ENCODE measurements at places on chromosomes 12 and 14.

- no peak for DNase-seq
Measured at GRCh38 chr14:100091386-100091785, 26.2 kb downstream of the EVL start.

DNA sequence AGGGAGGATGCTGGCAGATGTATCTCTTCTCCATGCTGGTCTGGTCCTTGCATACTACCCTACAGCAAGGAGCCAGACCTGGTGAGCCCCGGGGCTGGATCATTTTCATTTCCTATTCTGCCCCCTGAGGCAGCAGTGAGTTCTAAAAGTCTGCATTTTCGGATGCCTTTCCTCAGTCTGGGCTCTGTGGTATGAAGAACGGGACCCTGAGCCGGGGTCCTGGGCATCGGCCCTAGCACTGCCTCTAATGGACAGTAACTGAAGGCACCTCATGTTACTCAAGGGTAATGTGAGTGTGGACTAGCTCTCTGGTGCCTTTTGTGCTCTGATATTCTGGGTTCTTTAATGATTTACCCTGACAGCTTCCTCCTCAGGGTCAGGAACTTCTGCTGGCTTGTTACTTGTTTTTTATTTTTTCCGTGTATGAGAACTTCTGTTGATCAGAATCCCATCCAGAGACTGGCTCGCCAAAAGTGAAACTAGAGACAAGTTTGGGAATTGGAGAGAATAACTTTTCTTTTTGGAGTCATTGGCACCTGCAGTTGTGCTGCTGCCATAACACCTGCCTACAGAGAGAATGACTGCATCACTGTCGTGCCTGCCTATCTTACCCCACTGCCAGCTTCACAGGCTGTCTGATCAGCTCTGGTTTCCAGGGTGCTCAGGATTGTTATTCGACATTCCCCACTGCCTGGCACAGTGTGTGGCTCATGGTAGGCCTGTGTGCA lies 62.3 kb downstream of the SUSD6 start:
- peak; percentile 39 for DNase-seq

DNA sequence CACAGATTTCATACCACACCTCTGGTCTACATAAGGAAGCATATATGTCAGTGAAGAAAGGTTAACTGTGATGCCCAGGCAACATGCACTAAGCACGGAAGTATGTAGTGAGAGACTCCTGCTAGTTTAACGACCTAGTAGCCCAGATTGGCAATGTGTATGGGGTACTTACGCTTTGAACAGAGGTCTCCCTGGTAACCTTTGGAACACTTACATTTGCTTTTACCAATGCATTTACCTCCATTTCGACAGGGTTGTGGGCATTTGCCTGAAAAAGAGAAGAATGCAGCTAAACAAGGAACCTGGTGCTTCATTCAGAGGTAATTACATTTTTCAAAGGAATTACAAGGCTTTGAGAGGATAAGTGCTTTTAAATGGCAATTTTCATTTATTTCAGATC lies 65.2 kb downstream of the WIF1 start:
- no peak for DNase-seq

DNA sequence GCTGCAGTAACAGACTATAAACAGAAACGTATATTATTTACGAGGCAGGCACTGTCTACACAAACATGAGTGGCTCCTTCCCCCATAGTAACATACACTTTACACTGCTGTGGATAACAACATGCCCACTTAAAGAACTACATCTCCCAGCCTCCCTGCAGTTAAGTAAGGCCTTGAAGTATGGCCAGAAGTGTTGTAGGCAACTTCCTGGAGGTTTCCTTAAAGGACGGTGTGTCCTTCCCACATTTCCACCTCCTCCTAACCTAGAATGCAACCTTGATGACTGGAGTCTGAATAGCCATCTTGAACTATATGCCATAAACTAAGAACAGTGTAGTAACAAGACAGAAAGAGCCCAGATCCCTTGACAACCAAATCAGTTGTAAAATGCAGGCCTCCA lies 20.3 kb downstream of the MED13L start:
- peak; percentile 75 for DNase-seq

DNA sequence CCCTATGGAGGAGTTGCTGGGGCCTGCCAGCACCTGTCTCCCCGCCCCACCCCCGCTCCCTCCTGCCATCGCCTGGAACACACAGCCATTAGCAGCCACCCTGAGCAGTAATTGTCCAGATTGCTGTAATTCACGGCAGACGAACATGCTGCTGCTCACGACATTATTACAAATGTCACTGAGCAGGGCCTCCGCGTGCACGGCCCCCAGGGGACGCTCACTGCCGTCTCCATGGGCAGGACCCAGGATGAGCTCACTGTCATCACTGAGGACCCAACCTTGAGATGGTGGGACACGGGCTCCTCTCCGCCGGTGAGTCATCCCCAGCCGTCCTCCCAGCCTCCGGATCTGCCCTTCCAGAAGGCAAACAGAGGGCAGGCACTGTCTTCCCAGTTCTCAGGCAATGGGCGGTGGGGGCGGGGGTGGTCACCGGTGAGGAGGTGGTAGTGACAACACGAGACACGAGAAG lies 100.4 kb downstream of the RFLNA start:
- no peak for DNase-seq

GRCh38 chr14:96117101-96117897 lies 78.1 kb downstream of the C14orf132 start:
- no peak for DNase-seq

DNA sequence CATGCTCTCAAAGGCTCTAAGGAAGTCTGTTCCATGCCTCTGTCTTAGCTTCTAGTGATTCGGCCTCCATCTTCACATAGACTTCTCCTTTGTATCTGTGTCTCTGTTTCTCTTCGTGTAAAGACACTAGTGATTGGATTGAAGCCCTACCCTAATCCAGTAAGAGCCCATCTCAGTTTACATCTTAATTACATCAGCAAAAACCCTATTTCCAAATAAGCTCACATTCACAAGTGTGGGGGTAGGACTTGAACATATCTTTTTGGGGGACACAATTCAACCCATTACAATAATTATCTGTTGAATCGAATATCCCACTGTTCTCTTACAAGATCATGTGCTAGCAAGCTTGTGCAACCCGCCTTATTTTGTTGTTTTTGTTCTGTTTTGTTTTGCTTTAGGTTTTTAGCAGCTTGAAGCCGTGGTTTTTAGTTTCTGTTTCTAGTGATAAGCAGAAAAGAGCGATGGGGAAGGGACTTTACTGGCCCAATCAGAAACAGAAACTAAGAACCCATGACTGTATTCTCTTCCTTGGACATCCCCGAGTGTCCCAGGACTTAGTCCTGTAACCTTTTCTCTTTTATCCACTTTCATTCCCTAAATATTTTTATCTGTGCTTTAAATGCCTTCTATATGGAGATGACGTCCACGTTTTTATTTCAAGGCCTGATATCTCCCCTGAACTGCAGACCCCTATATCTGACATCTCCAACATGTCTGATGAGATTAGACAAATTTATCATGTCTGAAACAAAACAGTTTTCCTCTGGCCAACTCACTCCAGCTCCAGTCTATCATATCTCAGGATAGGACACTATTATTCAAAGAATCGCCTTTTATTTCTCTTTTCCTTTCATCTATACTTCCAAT lies 353.0 kb downstream of the CCDC91 start:
- DNase-seq: no peak

DNA sequence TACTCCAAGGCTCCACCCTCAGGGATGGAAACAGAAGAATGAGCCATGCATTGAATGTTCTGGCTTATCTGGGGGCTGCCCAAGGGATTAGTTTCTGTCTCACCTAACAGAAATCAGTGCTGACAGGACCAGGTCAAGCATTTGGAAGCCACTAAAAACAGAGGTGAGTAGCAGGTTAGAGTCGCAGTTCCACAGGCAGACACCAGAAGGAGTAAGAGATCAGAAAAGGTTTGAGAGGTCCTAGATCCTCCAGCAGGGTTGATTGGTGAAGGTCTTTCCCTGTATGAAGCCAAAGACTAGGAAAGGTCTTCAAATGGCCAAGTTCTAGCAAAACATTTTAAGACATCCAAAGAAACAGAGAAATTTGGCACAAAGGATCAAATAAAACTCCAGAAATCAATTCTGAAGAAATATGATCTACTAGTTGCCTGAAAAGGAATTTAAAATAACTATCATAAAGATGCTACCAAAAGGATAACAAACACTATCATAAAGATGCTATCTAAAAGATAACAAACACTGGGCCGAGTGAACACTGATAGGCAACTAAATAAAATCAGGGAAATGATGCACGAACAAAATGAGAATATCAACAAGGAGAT lies 19.5 kb upstream of the TTC9 start:
- DNase-seq: peak; percentile 89

DNA sequence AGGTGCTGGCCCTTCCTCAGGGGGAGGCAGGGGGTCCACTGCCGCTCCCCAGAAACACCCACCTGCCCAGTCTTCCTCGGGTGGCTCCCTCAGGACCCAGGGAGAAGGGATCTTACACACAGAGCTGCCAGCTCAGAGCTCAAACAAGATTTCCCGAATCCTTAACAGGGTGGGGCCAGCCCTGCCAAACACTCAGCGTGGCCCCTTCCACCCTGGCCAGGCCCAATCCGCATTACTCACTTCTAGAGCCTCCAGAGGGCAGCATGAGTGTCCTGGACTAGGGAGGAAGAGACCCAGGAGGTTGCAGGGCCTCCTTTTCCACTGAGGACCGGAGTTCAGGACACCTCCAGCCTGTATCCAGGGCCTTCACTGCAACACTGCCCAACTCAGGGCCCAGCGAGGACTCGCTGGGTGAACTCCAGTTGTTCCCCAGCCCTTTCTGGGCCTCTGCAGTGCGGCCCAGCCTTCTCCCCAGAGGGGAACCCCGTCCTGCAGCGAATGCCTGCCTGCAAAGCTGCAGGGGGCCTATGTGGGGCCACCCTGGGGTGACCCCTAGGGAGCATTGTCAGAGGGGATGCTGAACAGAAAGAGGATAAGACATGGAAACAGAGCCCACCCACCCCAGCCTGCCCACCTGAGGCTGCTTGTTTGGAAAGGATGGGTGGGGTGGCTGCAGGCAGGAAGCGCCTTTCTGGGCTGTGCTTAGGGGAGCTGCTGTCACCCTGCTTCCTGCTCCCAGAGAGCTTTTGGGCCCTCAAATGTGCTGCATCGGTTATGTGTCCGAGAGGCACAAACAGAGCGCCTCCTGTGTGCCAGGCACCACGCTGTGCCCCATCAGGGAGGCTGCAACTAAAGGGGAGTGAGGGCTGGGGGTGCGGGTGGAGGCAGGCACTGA lies 43.8 kb downstream of the CCNK start:
- peak; percentile 72 for DNase-seq

DNA sequence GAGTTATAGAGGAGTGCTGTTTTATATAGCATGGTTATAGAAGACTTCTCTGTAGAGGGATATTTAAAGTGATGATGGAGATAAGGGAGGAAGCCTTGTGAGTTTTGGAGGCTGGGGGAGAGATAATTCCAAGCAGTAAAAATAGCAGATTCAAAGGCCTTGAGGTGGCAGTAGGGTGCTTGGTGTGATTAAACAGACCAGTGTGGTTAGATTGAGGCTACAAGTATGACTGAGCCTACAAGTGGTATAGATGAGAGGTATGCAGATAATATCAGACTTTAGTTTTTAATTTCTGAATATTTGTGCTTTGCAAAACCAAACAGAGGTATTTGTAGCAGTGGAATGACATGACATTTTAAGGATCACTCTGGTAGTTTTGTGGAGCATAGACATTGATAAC lies 20.3 kb downstream of the FANCM start:
- no peak for DNase-seq

- DNase-seq: no peak
Measured at GRCh38 chr14:87971010-87971409, 22.0 kb downstream of the GALC start.

GRCh38 chr14:57352396-57353170 lies 37.8 kb upstream of the NAA30 start:
- no peak for DNase-seq

DNA sequence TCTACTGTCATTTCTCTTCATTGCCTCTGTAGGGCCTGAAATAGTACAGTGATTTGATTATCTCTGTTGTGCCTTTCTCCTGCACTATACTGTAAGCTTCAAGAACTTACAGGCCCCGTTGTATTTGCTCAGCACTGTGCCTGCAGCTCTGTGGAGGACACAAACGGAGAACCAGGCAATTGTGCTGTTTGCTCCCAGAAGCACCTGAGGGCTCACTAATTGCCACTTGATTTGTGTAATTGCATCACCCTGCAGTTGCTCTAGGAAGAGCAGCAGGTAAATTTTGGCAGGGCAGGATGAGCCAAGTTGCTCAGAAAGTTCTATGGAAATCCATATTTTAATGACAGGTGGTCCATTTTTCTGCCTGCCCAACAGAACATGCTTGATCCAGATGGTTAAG lies 11.6 kb upstream of the KRT82 start:
- no peak for DNase-seq

DNA sequence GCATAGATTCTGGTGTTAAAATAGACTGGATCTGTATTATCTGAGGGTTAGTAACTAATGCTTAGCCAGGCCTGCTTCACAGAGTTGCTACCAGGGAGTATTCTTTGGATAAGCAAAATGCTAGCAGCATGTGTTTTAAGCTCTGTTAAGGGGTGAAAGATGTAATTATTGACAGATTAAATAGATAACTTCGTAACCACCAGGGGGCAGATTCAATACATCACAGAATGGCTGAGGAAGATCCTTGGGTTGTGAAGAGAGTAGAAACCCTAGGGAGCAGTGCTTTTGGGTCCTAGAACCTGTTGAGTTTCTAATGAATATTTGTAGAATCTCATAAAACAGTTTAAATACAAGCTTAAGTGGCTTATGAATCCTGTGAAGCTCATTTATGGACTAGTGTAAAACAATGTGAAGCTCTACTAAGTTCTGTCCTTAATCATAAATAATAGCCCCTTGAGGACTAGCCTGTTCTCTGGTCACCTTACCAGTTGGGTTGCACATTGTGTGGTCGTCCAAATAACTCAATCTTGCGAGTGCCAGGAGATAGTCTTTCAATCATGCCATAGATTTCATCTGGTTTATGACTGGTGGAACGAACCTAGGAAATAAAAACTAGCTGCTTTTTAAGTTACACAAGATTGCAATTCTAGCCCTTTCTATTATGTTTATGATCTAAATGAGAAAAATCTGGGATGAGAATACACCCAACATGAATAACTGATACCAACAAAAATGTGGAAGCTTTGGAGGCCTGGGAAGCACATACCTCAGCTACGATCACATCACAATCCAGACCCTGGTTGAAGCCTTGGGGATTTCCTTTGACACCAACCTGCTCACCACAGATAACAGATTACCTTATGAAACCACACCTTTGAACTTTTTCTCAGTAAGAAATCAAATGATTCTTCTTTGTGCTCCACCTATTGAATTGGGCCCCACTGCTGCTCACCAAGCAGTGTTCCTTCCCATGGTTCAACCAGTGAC lies 12.3 kb downstream of the METTL3 start:
- peak; percentile 81 for DNase-seq
